ENCODE measurements at places on chromosomes 5 and 9.
A peak's percentile ranks its signal among the peaks of the same experiment; 100 is the strongest.

DNA sequence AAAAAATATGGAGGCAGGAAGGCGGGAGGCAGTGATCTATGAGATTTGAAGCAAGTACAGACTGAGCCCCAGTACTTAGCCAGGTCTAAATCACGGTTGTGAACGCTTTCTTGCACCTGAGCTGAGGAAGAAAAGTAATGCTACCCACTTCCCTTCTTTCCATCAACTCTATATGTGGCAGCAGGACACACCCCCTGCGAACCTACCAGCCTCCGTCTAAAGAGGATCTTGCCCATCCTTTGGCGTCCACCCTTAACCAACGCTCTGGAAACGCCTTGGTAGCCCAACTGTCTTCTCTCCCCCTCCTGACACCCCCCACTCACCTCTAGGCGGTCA lies 545 bp downstream of the HMGCS1 start:
- no peak for DNase-seq

DNA sequence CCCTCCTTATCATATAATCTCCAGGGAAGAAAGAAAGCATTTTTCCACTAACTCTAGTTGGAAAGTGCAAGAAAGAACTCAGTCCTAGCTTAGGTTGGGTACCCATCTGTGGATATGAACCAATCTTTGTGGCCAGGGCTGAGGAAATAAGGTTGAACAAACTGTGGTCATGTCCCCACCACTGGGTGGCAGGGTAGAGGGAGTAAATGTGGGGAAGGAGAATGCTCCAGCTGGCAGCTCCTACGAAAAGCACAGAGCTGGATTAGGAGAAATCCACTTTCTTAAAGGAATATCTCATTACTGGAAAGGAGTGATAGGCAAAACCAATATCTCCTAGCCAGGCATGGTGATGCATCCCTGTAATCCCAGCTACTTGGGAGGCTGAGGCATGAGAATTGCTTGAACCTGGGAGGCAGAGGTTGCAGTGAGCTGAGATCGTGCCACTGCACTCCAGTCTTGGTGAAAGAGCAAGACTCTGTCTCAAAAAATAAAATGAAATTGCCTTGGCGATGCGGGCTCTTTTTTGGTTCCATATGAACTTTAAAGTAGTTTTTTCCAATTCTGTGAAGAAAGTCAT lies 175.1 kb downstream of the CCDC192 start:
- peak; percentile 37 for DNase-seq

DNA sequence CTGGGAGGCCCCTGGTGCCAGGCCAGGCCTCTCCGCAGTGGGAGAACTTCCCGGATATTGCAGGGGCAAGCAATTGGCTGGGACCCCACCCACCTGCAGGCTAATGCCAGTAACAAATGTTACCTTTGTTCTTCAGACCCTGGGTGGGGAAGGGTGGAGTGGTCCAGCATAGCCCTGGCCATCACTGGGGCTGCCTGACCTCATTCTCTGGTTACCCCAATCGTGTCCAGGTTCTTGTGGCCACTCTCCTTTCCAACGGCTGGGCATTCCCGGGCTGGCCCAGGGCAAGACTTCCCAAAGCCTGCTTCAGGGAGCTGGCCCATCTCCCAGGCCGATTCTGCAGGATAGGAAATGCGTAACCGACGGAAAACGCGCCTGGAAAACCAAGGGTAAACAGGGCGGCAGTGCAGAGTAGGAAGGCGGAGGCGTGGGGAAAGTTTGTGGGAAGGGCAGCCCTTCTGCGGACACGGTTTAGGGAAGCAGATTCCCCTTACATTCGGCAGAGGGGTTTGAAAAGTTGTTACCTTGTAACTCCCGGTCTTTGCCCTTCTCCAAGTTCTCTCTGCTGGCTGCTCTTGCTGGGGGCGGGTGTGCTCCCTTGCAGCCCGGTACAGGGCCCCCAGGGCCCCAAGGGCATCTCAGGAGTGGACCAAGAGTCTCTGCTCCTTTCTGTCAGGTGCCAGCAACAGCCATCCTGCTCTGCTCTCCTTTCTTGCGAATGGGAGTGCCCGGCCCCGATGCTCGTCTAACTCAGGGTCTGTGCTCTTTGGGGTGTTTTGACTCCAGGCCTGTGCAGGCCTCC lies 3.5 kb downstream of the NRARP start:
- DNase-seq: no peak

DNA sequence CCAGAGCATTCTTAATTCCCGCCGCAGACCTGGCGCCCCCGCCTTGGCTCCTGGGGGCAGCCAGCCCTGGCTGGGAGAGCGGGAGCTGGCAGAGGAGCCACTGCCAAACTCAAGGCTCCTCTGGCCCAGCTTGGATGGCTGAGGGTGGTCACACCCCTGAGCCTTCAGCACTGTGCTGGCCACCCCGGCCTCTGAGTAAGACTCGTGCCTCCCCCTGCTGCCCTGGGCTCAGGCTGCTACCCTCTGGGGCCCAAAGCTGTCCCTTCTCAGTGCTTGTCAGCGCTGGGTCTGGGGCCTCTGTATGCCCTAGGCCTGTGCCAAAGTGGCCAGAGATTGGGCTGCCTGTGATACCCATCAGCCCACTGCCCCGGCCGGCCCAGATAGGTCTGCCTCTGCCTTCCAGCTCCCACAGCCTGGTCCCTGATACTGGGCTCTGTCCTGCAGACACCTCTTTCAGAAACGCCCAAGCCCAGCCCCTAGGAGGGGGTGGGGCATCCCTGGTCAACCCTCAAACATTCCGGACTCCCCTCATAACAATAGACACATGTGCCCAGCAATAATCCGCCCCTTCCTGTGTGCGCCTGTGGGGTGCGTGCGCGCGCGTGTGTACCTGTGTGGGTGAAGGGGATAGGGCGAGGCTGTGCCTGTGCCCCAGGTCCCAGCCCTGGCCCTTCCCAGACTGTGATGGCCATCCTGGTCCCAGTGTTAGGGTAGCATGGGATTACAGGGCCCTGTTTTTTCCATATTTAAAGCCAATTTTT lies 4.4 kb upstream of the PRR7 start:
- DNase-seq: no peak

Data from RPMI7951 (cell line).